ENCODE measurements at places on chromosomes 12 and 14.

- DNase-seq: no peak
Observed at GRCh38 chr12:132153501-132154340, 9.5 kb downstream of the NOC4L start.

DNA sequence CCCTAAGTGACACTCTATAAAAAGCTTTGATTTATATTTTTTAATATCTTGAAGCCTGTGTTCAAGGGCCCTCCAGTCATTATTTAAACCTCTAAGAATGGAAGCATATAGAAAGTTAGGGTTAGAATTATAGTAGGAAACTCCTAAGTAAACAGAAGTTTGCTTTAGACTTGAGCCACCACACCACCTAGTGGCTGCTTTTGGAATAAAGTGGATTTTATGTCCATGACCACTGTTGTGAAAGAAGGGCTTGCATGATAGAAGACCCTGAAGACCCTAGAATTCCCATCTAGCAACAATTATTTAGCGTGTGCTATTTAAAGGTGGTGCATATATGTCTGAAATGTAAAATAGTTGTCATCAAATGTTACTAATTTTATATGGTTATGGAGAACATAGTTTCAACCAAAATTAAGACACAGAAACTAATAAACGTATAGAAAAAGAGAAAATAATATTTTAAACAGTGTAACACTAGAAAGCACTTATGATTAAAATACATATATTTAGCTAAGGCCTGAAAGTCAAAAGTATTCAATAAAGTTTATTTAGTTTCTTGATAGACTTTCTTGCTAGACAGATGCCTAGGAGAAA lies 21.3 kb downstream of the LRRIQ1 start:
- peak; percentile 45 for DNase-seq

DNA sequence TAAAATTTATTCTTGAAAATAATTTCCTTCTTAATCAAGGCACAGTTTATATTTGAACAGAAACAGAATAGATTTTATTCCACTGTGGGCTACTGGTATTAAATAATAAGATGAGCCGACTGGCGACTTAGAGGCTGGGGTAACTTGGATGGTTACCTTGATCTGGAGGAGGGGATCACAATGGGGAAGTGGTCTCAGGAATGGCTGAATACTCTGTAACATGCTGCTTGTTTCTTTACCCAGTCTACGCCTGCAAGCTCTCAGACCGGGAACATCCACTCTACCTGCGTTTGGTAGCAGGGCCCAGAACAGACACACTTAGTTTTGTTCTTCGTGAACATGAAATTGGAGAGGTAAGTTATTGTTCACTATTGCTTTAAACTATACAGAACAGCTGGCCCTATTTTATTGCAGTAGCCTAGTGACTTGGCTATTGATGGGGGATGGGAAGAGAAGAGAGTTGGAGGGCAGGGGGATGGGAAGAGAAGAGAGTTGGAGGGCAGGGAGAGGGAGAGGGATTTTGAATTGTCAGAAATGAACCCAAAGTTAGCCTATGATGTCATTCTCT lies 67.9 kb downstream of the GNS start:
- DNase-seq: no peak

- DNase-seq: peak; percentile 66
Observed at GRCh38 chr12:40622246-40622838, 69.9 kb upstream of the CNTN1 start.

DNA sequence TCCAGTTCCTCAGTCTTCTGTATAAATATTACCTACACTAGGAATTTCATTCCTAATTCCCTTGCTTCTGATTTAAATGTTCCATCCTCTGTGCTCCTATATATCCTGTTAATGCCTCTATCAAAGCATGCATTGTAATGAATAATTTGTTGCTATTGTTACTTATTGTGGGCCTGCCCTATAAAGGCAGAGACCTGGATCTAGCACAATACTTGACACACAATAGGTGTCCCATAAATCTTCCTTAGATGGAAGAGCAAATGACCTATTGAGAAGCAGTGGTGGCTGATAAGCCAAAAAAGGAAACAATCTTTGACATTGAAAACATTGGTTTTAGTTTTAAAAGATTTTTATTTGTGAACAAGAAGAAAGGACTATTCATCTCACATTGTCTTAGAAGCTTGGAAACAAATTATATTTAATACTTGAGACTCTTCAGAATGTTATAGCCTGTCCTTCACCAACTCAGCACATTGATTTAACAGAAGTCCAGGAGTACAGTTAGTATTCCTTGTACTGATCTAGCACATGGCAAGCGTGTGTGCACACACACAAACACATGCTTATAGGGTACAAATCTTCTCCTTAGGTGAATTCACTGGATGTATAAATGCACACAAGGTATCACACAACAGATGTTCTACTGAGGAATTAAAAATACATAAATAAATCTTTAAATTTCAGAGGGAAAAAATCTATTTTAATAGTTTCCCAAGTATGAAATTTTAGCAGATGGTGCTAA lies 135.9 kb downstream of the DUSP6 start:
- no peak for DNase-seq

DNA sequence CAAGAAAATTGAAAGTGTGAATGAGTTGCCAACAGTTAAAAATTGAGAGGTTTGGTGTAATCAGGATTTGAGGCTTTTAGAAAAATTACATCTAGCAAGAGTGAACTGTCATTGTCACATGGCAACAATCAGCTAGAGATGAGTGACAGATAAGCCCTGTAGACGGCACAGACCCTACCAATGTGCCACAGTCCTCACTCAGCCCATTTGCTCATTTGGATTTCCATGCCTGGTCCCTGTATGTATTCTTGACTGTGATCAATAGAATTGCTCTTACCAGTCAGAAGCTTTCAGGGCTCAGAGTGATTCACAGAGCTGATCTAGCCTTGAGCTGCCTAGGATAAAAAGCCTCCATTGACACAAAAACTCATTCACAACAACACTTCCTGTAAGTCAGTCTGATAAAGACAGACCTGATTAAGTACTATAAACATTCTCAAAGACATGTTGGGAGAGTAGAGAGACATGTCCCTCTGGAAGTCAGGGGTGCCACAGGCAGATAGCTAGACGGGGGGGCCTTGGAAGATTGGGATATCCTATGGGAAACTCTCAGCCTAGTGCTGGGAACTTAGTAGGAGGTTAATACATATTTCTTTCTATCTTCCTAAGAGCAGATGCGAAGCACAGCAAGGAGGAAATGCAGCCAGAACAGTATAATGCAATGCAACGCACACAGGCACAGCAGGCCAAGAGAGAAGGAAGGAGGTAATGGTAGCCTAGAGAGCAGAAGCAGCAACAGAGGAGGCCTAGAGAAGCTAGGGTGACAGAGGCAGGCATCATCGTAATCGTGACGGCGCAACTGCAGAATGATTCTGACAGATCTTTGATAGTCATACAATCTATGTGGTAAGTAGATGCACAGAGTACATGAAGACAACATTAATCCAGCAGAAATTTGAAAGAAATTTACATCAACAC lies 2.0 kb upstream of the PELI2 start:
- DNase-seq: no peak

DNA sequence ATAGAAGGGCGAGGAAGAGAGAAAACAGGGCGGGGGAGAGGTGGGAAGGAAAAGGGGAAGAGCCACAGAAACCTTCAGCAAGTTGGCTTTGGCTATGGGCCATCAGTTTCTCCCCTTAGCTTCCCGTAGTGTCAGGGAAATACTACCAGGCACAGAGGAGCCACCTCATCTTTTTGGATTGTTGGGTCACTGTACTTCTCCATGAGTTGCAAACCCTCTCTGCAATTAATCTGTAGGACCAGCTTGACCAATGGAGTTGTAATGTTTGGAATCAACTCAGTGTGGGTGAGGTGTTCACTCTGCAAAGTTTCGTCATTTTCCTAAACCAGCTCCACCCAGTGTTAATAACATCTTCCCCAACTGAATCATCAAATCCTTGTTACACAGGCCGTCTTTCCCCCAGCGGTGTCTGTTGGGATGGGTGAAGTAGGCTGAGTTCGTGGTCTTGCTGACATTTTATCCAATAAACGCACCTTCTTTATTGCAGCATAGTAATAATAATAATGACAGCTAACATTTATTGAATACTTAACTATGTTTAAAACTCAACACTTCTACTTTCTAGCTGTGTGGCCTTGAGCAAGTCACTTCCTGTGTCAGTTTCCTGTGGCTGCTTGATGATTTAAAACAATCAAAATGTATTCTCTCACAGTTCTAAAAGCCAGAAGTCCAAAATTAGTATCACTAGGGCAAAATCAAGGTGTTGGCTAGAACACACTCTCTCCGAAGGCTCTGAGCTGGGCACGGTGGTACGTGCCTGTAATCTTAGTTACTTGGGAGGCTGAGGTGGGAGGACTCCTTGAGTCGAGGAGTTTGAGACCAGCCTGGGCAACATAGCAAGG lies 8.1 kb upstream of the GLTP start:
- DNase-seq: no peak

DNA sequence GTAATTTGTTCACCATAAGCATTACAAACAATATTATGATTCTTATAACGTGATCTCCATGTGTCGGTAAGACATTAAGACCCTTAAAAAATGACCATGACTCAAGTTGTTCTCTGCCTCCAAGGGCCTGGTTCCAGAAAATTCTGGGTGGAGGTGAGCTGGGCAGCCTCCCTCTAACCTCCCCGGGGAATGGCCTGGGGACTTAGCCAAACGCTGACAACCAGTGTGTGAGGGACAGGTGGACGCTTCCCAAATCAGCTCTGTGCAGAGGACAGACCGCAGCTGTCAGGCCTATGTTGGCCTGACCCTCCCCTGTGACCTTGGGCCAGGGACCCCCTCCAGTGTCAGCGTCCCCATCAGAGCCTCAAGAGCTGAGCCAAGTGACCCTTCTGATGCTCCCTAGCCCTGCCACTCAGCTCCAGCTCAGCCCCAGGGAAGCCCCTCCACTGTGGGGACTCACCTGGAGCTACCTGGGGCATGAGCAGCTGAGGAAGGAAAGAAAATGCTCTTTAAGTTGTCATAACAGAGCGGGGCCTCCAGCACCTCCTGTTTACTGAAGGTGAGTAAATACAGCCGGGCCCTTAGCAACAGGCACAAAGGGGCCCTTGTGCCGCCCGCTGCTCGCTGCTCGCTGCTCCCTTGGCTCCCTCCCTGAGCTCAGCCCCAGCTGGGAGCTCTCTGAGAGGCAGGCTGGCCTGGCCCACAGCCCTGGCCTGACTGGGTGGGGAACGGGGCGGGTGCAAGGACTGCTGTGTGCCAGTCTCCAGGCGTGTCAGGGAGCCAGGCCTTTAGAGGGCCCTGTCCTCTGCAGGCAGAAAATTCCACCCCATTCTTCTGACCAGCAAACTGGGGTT lies 116.6 kb downstream of the CALM1 start:
- DNase-seq: no peak

DNA sequence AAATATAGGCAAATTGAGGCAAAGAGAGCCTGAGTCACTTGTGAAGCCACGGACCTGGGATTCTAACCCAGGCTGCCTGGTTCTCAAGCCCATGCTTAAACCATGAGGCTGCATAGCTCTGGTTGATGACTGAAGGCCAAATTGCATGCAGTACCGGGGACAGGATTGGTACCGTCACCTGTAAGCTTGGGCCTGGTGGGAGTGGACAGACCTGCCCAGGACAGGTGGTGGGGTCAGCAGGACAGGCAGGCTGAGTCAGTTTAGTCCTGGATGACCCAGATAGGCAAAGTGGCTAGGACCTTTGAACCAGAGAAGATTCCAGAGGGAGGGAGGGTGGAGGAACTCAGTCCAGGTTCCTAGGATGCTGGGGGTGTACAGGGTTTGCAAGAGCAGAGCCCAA lies 25.8 kb downstream of the RIN3 start:
- DNase-seq: no peak

GRCh38 chr14:67572608-67573007 lies 27.5 kb downstream of the PIGH start:
- no peak for DNase-seq

DNA sequence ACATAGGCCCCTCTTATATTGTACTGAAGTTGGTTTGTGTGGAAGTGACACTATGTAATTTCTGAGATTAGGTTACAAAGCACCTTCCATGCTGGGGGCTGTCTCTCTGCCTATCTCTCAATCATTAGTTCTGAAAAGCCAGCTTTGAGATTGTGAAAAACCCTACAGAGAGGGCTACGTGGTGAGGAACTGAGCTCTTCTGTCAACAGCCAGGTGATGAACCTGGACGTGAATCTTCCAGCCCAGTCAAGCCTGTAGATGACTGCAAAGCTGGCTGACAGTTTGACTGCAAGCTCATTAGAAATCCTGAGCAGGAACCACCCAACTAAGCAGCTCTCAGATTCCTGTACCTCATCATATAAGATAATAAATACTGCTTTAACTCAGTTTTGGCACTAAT lies 36.3 kb upstream of the BBS10 start:
- no peak for DNase-seq

GRCh38 chr14:37246427-37246829 lies 48.7 kb downstream of the MIPOL1 start:
- no peak for DNase-seq

- DNase-seq: no peak
Observed at GRCh38 chr12:53782093-53782703, 30.4 kb upstream of the CISTR start.

- no peak for DNase-seq
Observed at GRCh38 chr14:32603992-32604565, 275.0 kb downstream of the AKAP6 start.

GRCh38 chr12:81668475-81668874 lies 90.7 kb downstream of the PPFIA2 start:
- DNase-seq: no peak

- DNase-seq: no peak
Observed at GRCh38 chr12:11826574-11826973, 177.1 kb downstream of the ETV6 start.

DNA sequence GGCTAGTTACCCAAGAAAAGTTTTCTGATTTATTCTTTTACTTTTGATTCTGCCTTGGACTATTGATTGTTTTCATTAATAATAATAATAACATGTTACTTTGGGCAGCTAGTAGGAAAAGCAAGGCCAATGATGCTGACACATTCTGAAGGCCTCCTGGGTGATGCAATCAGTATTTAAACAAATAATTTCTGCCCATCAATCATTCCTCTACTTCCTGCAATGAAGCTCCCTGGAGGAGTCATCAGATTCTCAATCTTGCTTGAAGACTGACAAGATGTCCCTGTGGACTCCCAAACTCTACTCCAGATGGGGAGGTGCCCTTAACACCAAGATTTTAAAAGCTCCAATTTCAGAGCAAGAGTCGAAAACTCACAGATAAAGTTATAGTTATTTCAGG lies at the start of gene SPX:
Gene SPX, plus strand, starts transcription at position 244 of the 400 bp plus-strand sequence. CDS start 177 bp downstream, outside the sequence.
- no peak for DNase-seq

GRCh38 chr12:26123482-26123980 lies 1.3 kb downstream of the BHLHE41 start:
- no peak for DNase-seq

GRCh38 chr12:32997471-32997870 lies 100.9 kb upstream of the PKP2 start:
- no peak for DNase-seq

DNA sequence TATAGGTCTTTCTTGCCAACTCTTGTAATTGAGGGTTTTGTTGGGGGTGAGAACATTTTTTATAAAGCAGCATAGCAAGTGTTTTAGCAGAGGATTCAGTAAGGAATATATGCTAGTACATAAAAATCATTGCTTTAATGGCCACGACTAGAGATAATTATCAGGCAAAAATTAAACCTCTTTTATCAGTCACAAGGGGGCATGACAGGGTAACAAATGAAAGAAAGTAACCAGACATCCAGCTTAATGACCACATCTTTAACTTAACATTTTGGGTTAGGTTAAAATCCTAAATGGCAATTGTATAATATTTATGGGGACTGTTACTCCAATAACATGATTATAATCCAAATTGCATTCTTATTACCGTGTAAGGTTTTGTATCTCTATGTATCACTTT lies 119.6 kb downstream of the LRRIQ1 start:
- DNase-seq: peak; percentile 39
